ENCODE measurements at places on chromosomes 3 and 15. TPM values are rescaled to one million over a fixed set of nuclear protein-coding genes. Genes with fewer than 3 reads are reported as not detected.

ARNT2 gene
- total RNA-seq: 4.7 TPM

FES gene
- 38.7 TPM for total RNA-seq

UNC13C gene
- not detected for total RNA-seq

CPLX3 gene
- total RNA-seq: not detected

ROPN1 gene
- not detected for total RNA-seq

SENP5 gene
- total RNA-seq: 35.2 TPM

RLBP1 gene
- total RNA-seq: not detected

CCNB2 gene
- total RNA-seq: 5.1 TPM

ALDH1A2 gene
- 2.3 TPM for total RNA-seq

ITIH4 gene
- total RNA-seq: 3.3 TPM

SECISBP2L gene
- total RNA-seq: 39.7 TPM

EXD1 gene
- total RNA-seq: not detected

CSPG4 gene
- total RNA-seq: 130 TPM

LRRC49 gene
- 29.4 TPM for total RNA-seq

CCDC54 gene
- total RNA-seq: not detected

SNTN gene
- total RNA-seq: not detected

STAC gene
- total RNA-seq: 2.5 TPM

INSYN1 gene
- 0.73 TPM for total RNA-seq

COL6A5 gene
- total RNA-seq: not detected

All from smooth muscle cell of trachea (primary cell).